Muscle of leg (tissue), 16 donors: ENCODE measurements at places on chromosomes 11 and 22. TPM values are rescaled to one million over a fixed set of nuclear protein-coding genes. Genes with fewer than 3 reads are reported as not detected.

DNA sequence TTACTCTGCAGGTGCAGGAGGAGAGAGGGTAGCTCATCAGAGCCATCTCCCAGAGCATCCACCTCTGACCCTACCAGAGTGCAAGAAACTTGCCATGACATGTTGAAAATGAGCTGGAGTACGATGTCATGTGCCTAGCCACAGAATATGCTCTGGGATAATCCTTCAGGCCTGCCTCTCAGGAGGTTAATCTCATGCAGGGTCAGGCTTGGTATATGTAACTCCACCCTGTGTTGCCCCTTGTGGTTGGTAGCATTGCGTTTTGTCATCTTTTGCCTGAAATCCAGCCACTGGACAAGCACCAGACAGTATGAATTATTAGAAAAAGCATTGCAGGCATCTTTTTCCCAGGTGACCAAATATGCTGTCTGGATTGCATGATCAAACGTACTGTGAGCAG, 36.2 kb downstream of the CNTF start:
- no peaks in the 10 kb centered on the region for H3K4me1 ChIP-seq
- no peaks in the 10 kb centered on the region for H3K27me3 ChIP-seq

- no peak overlapping the region for H3K4me3 ChIP-seq
- H3K4me1 ChIP-seq: no peaks in the 10 kb centered on the region
- H3K36me3 ChIP-seq: peaks cover 71% of the 10 kb centered on the region
Observed at GRCh38 chr11:118497831-118498230, 29.4 kb upstream of the TTC36 start.

DNA sequence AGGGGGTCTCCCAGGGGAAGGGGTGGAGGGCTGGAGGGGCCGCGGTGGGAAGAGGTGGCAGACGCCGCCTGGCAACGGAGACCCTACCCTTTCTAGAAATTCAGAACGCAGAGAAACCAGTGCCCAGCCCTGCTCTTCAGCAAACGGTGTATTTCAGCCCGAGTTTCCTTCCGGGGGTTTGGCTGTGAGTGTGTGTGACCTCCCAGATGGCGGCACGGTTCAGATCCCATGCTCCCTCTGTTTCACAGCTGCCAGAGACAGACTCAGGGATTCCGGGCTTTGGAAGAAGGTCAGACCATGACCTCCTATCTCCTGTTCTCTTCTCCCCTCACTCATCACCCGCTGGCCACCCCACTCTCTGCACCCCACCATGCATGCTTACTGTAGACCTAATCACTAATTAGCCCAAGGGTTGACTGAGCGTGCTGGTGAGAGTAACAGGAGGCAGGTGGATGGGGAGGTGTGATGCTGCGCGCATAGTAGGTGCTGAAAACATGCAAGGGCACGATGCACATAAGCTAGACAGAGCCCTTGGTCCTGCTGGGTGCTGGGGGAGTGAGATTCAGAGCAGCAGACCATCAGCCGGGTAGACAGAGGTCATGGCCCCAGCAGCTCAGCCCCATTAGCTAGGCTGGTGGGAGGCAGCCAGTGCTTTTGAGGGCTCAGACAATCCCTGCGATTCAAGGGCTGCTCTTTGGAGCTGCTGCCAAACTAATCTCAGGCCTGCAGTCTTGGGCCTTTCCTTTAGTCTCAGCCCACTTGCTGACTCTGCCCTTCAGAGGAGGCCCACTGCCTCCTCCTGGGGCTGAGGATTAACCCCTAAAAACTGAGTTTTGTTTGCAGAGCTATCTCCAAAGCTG, 256.5 kb upstream of the CADM1 start:
- peaks cover 32% of the 10 kb centered on the region for H3K27me3 ChIP-seq
- no peaks in the 10 kb centered on the region for H3K36me3 ChIP-seq
- H3K4me1 ChIP-seq: peaks cover 19% of the 10 kb centered on the region
- peak overlapping the region; percentile 64 for H3K4me3 ChIP-seq
- peak; percentile 50 for DNase-seq
- H3K27ac ChIP-seq: no peak overlapping the region

DNA sequence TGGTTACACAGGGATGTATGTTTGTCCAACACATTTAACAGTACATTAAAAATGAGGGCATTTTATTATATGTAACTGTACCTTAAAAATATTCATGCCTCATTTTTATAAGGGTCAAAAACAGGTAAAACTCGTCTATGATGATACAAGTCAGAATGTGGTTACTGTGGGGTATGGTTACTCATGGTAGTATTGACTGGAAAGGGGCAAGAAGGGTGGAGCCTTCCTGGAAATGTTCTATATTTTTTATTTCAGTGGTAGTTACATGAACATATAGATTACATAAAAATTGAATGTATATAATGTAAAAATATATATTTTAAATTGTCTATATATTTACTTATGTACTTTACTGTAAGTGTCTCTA, 99.8 kb downstream of the STIM1 start:
- DNase-seq: no peak
- no peak overlapping the region for H3K4me3 ChIP-seq
- H3K36me3 ChIP-seq: peaks cover 3% of the 10 kb centered on the region
- no peak overlapping the region for H3K27ac ChIP-seq

DNA sequence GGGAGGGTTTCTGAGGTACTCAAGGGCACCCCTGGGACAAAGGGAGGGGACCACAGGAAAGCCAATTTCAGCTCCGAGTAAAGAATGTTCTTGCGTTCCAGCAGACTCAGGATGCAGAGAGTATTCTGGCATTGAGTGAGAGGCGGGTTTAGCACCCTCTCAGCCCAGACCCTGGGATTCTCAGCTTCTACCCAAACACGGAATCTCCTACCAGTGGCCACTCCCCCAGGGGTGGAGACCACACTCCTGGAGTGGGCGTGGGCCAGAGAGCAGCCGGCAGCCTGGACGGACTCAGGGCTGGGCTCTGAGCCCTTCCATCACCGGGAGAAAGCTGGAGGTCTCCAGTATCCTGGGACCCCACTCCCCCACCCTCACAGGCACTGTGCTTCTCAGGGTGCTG, 26.1 kb upstream of the TTLL12 start:
- peak; percentile 66 for DNase-seq
- H3K4me1 ChIP-seq: peaks cover 8% of the 10 kb centered on the region

DNA sequence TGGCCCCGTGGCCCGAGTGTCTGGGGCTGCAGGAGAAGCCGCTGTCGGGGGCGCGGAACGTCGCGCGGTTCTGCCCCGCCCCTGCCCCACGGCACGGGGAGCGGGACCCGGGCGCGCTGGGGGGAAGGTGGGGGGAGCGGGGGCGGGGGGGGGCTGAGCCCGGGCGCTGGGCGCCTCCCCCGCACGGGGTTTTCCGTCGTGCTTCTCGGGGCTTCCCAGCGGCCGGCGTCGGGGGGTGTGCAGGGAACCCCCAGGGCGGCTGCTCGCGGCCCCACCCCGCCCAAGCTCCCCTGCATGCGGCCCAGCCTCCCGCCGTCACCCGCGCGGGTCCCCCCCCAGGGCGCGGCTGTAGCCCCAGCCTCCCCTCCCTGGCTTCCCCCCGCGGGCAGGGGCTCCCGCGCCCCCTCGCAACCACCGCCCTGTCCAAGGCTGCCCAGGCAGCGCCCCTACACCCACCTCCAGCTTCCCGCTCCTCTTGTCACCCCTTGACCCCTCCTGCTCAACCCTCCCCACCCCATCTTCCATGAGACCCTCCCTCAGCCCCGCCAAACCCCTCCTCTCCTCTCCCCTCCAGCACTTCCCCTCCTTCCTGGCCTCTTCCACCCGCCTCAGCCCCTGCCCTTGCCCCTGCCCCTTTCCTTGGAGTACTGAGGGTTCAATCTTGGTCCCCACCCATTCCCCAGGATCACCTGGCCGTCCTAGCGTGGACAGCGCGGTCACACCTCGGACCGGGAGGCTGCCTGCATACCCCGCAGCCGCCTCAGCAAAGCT, 1.7 kb downstream of the IL17REL start:
- no peak for DNase-seq
- no peaks in the 10 kb centered on the region for H3K36me3 ChIP-seq
- H3K27ac ChIP-seq: no peak overlapping the region
- H3K27me3 ChIP-seq: peaks cover 64% of the 10 kb centered on the region

DNA sequence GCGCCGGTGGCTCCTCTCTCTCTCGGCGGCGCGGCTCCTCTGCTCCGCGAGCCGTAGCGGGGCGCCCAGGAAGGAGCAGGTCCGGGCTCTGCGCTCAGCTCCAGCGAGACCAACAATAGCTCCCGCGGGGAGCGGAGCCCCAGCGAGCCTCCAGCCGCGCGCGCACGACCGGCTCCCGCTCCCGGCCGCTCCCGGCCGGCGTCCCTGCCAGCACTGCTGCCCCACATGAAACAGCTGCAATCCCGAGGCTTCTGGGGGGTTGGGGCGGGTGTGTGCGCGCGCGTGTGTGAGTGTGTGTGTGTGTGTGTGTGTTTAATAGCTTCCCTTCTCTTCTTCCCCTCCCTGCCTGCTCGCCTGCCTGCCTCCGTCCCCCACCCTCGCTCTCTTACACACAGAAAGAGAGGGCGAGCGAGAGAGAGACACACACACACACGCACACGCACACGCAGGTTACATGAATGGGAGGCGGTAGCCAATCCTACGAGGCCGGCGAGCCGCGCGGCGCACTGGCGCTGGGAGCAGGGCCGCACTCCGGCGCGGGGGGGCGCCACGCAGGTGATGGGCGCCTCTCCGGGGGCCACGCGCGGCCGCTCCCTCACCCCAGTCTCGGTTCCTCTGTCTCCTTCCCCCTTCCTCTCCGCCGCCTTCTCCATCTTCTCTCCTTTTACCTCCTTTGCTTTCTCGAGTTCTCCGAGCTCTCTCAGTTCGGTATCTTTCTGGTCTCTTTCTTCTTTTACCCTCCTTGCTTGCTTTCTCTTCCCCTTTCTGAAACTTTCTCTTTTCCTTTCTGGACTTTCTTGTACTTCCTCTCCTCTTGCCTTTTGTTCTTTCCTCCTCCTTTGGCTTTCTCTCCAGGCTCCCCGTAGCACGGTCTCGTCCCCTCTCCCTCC, at the start of gene TENM4:
TENM4 (minus strand) TSS at position 460 of the 890 bp plus-strand sequence. CDS start 371,086 bp downstream, outside the sequence.
- peaks cover 42% of the 10 kb centered on the region for H3K27me3 ChIP-seq
- peak; percentile 92 for DNase-seq
- H3K4me1 ChIP-seq: peaks cover 36% of the 10 kb centered on the region

GRCh38 chr11:77142091-77142975, 14.3 kb downstream of the MYO7A start:
- H3K4me1 ChIP-seq: peaks cover 57% of the 10 kb centered on the region
- H3K27ac ChIP-seq: no peak overlapping the region
- H3K4me3 ChIP-seq: no peak overlapping the region
- peaks cover 30% of the 10 kb centered on the region for H3K27me3 ChIP-seq
- no peak for DNase-seq

- H3K4me3 ChIP-seq: no peak overlapping the region
- no peaks in the 10 kb centered on the region for H3K36me3 ChIP-seq
- H3K4me1 ChIP-seq: no peaks in the 10 kb centered on the region
- H3K27ac ChIP-seq: no peak overlapping the region
Observed at GRCh38 chr11:40140560-40140959, 1318.9 kb downstream of the LRRC4C start.

- H3K4me1 ChIP-seq: no peaks in the 10 kb centered on the region
- no peaks in the 10 kb centered on the region for H3K36me3 ChIP-seq
- no peak overlapping the region for H3K27ac ChIP-seq
Observed at GRCh38 chr11:1256257-1257045, 33.6 kb downstream of the MUC5B start.

GRCh38 chr11:115117956-115118493, 386.2 kb downstream of the CADM1 start:
- H3K36me3 ChIP-seq: no peaks in the 10 kb centered on the region
- no peak overlapping the region for H3K27ac ChIP-seq
- H3K4me1 ChIP-seq: no peaks in the 10 kb centered on the region
- DNase-seq: no peak

DNA sequence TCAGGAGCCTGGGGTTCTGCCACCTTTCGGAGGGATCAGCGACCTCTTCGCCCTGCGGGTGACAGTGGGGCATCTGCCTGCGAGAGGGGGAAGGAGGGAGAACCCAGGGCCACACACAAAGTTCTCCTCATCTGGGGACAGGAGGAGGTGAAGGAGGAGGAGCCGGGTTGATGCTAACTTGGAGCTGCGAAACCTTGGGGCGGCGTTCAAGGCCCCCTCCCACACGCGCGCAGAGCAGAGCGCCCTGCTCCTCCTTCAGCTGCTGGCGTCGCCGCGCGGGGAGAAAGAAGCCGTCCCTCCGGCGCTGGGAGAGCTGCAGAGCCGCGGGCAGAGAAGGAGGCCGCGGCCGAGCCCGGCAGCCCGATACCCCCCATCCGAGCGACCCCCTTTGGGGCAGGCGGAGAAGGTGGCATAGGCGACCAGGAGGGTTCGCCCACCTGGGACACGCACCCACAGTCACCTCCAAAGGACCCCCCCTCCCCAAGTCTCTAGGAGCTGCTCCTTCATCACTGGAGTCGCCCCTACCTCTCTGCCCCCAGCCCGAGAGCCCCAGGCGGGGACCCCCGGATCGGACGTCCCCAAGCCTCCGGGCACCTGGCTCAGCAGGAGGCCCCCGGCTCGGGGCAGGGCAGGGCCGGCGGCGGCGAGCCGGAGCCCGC, at the start of gene RASD2:
RASD2 (plus strand) TSS at position 237 of the 659 bp plus-strand sequence. CDS start 5,979 bp downstream, outside the sequence.
- peak; percentile 42 for DNase-seq
- H3K27ac ChIP-seq: no peak within 1 kb of the TSS
- peak within 1 kb of the TSS; percentile 44 for H3K4me3 ChIP-seq
- H3K4me1 ChIP-seq: peaks cover 51% of the 10 kb centered on the region

GRCh38 chr11:116086426-116086825, 582.2 kb upstream of the CADM1 start:
- H3K4me3 ChIP-seq: no peak overlapping the region
- no peaks in the 10 kb centered on the region for H3K36me3 ChIP-seq
- no peaks in the 10 kb centered on the region for H3K4me1 ChIP-seq
- no peak for DNase-seq

DNA sequence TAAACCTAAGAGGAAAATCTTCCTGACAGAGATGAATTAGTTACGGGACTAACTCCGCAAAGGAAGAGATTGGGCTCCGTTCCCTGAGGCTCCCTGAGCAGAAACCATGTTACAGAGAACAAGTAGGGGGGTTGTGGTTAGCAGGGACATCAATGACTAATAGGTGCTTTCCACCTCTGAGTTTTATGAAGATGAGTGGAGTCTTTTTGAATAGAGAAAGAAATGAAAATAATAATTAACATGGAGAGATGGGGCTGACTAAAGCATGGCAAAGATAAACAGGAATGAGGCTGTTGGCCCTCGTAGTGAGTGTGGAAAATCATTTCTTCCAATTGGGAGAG, 47.5 kb upstream of the PICALM start:
- H3K36me3 ChIP-seq: no peaks in the 10 kb centered on the region
- no peak for DNase-seq
- H3K4me1 ChIP-seq: no peaks in the 10 kb centered on the region
- no peak overlapping the region for H3K4me3 ChIP-seq

DNA sequence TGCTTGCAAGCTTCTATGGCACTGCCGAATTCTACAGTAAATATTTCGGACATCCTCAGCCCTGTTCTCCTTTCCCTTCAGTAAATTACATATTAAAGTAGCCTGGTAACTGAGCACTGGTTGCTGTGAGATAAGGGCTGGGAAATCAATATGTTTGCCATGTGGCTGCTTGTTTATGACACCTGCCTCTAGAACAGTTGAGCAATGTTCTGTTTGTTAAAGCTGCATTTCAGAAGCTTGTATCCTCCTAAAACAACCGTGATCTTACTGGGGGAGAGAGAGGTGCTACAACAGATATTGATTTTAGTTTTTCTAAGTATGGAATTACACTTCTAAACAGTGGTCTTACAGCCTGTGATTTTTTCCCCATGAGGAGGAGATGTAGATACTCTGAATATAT, 39.4 kb downstream of the ZBTB16 start:
- peaks cover 4% of the 10 kb centered on the region for H3K4me1 ChIP-seq
- H3K27ac ChIP-seq: no peak overlapping the region
- no peaks in the 10 kb centered on the region for H3K27me3 ChIP-seq

Gene RAB30
- total RNA-seq: 15.0 TPM

Gene PLA2G3
- total RNA-seq: not detected

Gene PRRG4
- total RNA-seq: 0.09 TPM

Gene KCNJ11
- total RNA-seq: 12.9 TPM

Gene GALNT18
- 17.7 TPM for total RNA-seq

Gene WNT11
- total RNA-seq: 24.8 TPM

Gene SHISAL1
- total RNA-seq: 13.1 TPM

Gene SEC14L3
- total RNA-seq: not detected

Gene OVCH2
- not detected for total RNA-seq
